ENCODE measurements at places on chromosomes 12 and 14.

DNA sequence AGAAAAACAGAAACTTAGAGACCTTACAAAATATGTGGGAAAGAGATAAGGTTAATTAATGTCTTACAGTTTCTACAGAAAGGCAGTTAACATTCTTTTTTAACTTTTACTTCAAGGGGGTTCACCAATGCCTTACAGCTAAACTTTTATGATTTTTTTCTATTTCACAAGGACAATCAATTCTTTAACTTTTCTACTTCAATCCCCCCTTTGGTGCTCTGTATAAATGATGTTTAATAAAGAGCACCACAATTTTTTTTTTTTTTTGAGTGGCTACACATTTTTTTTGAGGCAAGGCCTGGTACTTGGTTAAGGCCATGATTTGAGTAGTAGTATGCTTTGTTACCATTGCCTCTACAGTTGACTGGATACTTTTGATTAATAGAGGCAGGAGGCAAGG, 279.6 kb downstream of the PRKD1 start:
- no peak for DNase-seq

GRCh38 chr14:48890333-48890732, 695.8 kb downstream of the RPS29 start:
- DNase-seq: no peak

- DNase-seq: peak; percentile 52
These were observed 14.8 kb downstream of the LDHB start for GRCh38 chr12:21642707-21643389.

DNA sequence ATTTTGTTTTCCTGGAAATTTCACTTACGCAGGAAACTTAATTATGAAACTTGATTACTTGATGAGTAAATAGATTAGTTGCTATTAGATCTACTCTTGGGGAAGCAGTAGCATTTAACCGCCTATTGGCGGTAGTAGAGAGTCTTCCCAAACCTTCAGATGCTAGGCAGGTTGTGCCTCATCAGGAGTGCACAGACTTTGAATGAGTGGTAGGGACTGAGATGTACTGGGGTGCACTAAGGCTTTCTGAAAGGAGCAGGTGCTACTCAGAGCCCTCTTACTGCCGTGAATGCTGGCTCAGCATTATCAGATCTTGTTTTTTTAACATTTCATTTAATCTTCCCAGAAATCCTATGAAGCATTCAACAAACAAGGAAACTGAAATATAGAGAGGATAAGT, 7.7 kb downstream of the GATC start:
- peak; percentile 30 for DNase-seq

- DNase-seq: no peak
These were observed 43.3 kb downstream of the GIT2 start for GRCh38 chr12:109952873-109953272.

DNA sequence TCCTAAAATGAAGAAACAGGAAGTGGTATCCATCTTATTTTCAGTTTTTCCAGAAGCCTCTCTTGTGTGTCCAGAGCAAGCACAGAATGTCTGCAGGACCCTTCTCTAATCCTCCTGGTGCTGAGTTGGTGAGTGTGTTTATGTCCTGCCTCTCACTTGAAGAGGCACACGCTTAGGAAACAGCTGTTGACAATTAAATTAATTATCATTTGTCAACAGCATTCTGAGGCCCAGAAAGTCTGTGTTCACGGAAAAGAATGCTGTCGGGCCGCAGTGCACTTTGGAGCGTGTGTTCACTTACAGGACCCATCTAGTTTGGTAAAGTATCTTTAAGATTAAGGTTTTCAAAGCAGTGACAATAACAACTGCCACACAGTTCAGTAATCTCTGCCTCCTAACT, 70.5 kb downstream of the LMNTD1 start:
- peak; percentile 28 for DNase-seq

DNA sequence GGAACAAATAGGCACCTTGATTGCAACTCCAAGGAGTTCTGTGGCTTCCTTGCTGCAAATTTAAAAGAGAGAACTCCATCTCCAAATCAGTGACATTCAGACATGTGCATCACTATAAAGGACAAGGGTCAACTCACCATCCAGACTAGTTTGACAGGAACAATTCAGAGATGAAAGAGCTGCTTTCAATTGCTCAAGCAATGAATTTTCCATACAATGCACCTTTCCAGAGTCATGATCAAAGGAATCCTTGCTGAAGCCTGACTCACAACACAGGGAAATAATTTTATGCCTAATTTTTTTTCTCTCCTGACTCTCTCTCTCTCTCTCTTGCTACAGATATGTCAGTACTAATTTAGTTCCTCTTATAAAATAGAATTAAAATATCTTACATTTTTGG, 380.5 kb upstream of the GARIN6 start:
- DNase-seq: no peak

DNA sequence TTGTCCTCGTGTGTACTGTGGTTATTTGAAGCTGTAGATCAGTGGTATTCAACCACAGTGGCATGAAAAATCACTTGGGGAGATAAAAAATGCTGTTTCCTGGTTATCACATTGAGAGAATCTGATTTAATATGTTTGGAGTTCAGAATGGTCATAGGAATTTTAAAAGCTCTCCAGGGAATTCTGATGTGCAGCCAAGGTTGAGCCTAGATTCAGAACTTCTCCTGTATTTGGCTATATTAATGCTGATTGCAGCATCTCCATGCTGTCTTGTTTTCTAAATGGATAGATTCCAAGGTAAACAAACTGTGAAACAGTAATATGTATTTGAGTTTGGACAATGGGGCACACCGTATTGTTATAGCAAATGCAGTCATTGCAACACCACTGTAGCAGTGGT, 982.2 kb upstream of the FBXO33 start:
- DNase-seq: no peak

GRCh38 chr14:105855893-105856675, 329.7 kb downstream of the TMEM121 start:
- no peak for DNase-seq

DNA sequence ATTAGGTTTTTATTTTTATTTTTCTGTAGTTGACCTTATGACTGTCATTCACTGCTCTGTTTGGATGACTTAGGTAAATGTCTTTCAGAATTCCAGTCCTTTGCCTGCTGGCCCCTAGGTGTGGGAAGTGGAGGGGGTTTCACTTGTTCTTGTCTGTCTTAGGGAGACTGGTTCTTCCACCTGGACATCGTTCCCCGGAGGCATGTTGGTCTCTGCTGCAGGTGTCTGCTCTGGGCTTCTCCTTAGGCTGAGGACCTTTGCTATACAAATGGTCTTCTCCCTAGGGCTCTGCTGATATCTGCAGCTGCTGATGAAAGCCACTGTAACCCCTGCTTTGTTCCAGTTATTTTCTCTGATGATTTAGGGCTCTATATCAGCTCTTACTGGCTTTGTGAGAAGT, 97.1 kb downstream of the OTOGL start:
- DNase-seq: no peak

GRCh38 chr12:62891805-62892549, 43.0 kb downstream of the PPM1H start:
- DNase-seq: no peak

DNA sequence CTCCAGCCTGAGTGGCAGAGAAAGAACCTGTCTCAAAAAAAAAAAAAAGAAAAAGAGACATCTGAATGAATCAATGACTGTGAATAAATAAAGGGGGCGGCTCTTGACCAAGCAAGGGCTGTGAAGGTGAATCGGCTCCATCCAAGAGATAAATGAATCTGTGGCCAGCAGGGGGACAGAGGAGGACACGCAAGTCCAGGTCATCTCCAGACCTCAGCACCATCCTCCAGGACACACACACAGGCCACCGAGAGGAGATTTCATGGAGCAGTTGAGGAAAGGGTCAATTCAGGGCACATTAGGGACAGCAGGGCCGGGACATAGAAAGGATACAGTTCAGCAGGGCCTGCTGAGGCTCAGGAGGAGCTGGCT, 21.6 kb downstream of the TRPV4 start:
- DNase-seq: no peak

DNA sequence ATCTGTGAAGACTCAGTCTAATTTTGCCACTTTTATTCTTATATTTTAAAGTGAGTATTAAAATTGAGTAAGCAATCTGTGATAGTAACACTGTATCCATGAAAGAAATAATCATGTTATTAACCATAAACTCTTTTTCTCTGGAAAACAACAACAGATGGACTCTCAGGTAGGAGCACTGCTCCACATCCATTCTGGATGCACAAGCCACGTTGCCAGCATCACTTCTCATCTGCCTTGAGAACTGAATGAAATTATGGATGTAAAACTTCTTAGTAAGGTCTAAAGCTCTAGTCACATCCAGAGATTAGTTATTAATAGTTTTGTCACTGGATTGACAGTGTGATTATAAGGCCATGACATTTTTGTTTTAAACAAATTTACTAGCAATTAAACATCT, 489.1 kb upstream of the SYT1 start:
- no peak for DNase-seq

DNA sequence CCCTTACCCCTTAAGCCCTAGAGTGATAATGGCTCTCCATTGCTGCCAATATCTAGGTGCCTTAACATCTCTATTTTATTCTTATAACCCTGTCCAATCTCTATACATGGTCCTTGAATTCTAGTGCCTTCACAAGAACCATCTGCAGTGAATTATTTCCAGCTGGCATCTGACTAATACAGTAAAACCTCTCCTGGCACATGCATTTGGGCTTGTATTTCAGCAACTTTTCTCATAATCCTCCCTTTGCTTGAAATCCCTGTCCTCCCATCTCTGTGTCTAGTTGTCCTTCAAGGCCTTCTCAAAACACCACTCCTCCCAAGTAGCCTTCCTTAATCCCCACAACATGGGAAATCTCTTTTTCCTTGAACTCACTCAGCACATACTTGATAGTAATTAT, 14.2 kb upstream of the HMGA2 start:
- no peak for DNase-seq

GRCh38 chr14:94089479-94089878, 8.4 kb downstream of the IFI27L1 start:
- DNase-seq: no peak

GRCh38 chr14:35818346-35819115, 7.6 kb upstream of the BRMS1L start:
- peak; percentile 50 for DNase-seq

DNA sequence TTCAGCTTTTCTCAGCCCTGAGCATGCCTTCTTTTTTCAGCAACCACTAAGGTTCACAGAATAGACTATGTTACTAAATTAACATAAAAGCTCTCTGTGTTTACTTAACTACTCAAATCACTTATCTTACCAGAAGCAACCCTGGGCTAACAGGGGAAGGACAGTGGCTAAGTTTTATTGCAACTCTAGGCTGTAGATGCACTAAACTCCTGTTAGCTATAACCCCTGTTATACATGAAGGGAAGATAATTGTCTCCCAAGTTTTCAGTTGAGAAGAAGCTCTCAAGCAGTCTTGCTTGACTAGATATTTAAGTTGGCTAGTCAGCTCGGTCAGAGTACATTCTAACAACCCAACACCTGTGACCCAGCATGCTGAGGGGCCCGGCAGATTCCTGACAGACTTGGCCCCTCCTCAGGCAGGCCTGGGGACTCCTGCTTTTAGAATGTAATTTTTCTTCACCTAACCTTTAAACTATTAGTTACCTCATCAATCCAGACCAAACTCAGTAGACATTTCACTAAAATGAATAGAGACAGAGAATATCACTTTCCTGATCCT, 464.5 kb downstream of the EGLN3 start:
- DNase-seq: no peak

DNA sequence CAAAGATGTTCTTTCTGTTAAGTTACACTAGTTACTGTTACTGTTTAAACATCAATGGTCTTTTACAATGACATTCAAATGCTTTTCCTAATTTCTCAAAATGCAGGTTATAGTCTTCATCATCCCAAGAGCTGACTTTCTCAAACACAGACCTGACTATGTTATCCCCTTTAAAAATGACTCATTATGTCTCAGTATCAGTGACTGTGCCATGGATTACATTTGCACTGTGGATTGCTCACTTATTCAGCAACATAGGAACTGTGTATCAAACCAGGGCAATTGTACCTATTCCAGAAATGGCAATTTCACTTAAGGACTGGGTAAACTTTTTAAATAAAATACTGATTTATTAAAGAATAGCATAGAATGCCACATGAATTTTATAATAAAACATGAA, 630.2 kb upstream of the NOVA1 start:
- DNase-seq: no peak

GRCh38 chr12:6469609-6470374, 685 bp downstream of the VAMP1 start:
- DNase-seq: no peak
